WERI-Rb-1 (cell line): ENCODE measurements at places on chromosomes 16 and 17.

DNA sequence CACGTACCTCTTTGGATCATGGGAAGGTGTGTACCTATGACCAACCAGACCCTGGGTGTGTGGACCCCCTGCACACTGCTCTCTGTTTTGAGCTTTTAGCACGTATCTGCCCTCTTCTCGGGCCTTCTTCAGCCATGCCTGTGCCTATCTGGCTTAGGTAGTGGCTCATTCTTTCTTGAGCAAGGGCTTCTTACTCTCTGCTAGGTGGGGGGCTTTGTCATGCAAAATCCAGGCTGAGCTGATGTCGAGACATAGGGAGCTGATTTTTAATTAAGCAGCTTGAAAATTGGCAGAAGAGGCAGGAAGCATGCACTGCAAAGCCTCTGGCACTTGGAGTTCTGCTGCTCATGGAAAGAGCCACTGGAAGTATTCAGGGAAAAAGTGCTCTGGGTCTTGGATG is 181.6 kb upstream of the IRX6 start:
- no peak for DNase-seq

DNA sequence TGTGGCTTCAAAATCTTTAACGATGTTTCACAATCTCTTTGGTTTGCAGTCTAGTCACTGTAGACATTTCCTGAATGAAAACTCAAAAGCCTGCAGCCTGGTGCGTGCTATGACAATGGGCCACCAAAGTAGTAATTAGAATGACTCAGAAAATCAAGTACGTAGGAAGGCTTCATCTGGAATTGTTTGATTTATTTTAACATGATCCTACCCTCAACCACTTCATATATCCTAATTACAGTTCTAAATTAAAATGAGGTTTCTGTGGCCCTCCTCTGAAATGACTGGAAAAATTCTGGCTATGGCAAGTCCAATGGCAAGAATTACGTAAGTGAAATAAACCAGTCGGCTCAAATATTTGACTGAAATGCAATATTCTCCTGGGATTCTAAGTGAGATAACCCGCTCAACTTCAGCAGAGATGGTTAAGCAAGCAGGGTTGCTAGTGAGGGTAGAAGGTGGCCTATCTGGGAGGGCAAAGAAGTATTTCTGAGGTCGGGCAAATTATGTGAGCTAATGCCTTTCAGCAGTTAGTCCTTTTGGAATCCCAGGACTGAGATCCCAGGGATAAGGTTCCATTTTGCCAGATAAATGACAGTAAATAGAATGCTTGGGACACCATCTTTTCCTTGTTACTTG is 145.6 kb upstream of the MYOCD start:
- DNase-seq: no peak

- DNase-seq: no peak
Observed at GRCh38 chr16:9270941-9271340, 179.5 kb downstream of the HAPSTR1 start.

- DNase-seq: no peak
Observed at GRCh38 chr16:63618896-63619485, 1502.9 kb downstream of the CDH11 start.

GRCh38 chr17:11303773-11304394 is 62.9 kb downstream of the SHISA6 start:
- no peak for DNase-seq

DNA sequence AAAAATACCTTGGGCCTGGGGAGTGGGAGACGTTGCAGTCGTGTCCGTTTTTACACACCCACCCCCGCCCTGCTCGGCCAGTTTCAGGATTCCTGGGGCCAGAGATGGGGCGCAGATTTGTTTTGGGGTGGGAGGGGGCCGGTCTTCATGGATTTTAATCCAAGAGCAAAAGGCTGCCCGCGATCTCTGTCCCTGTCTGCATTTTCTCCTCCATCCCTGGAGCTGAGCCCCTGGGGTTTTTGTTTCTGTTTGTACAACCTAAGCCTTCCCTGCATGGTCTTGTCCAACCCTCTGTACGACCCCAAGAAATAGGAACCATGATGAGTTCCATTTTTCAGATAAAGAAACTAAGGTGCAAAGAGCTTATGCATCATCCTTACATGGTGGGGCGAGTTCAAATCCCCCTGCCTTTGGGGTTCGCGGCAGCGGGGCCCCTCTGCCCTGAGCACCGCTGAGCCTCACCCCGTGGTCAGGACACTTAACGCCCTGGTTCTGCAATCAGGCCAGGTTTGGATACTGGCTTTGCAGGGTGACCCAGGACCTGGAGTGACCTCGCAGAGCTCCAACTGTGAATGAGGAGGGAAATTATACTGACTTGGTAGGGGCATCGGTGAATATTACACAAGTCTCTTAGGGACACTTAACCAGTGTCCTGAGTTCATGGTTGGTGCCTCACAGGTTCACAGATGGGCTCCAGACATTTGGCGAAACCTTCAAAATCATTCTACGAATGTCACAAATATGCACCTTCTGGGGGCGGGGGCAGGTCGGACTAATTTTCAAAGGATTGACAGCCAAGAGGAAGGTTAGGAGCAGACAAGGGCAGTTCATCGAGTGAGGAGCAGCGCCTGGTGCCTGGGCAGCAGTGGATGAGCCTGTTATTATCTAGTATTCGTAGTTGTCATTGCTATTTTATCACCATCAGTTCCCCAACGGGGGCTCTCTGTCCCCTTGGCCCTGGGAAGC is 4.1 kb upstream of the FOXF1 start:
- no peak for DNase-seq

- DNase-seq: peak; percentile 78
Observed at GRCh38 chr16:62225675-62226074, 189.4 kb upstream of the CDH8 start.

DNA sequence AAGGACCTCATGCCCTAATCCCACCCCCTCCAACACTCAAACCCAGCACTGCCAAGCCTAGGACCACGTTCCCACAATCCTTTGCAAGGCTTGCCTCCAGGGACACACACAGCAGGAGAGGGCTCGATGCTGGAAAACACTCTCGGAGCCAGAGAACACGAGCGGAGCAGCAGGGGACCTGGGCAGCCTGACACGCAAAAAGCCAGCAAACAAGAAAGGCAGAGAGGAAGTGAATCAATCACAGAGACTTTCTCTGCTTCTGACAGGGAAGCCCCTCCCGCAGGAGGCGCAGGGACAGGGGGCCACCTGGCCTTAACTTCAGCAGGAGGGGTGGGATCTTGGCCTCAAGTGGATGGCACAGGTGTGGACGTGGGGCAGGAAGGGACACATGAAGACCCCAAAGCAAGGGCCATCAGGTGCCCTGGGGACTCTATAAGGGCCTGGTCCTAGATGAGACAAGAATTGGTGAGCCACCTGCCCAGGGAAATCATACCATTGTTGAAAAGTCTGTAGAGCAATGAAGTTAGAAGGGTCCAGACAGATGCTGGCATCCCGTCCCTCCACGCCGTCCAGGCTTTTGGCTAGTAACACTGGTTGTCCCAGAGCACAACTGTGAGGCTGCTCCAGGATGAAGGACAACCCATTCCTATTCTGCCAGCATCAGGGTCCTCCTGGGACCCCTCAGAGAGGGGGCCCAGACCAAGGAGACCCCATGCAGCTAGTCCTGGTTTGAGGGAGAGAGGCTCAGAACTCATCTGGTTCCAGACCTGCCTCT is 2.2 kb downstream of the SDK2 start:
- DNase-seq: peak; percentile 65
